ENCODE measurements at places on chromosomes 5 and 9.

GRCh38 chr5:133200256-133200655 lies 148.4 kb downstream of the HSPA4 start:
- DNase-seq = no peak

DNA sequence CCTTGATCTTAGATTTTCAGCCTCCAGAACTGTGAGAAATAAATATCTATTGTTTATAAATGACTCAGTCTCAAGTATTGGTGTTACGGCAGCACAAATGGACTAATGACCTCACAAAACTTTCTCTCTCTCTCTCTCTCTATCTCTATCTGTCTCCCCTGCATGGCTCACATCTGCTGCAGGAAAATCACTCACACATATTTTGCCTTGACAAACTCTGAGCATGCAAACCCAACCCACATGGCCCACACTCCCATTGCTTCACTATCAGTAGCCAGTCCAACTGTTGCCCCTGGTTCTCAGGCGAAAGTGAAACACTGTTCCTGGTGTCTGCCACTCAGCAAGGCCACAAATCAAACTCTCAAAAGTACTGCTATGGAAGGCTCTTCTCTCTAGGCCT lies 66.4 kb upstream of the PIK3R1 start:
- no peak for DNase-seq

DNA sequence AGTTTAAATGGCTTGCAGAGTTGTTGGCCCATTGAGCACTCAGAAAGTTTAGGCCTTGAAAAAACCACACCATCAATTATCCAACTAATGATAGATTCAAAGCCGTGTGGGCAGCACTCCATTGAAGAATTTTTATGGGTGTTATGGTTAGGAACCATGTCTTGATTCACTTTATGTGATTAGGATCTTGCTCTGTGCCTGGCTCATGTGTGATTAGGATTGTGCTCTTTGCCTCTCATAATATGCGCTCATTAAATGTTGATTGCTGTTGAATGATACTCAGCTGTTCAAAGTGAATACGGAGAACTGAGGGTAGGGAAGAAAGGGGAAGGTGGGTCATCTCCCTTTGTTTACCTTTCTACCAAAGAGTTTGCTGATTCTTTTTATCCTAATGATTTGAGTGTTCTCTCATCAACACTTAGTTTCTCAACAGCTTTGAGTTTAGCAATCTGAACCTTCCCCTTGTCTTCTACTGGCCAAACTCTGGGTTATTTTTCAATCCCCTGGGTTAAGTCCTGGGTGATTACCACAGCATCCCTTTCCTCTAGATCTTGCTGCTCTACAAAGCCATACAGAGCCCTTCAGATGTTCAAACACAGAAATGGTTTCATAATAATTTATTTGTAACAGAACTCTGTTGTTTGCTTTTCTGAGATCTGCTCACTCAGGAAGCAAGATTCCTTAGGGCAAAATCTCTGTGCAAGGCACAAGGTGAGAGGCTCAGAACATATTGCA lies 668.8 kb upstream of the RGMB start:
- no peak for DNase-seq

DNA sequence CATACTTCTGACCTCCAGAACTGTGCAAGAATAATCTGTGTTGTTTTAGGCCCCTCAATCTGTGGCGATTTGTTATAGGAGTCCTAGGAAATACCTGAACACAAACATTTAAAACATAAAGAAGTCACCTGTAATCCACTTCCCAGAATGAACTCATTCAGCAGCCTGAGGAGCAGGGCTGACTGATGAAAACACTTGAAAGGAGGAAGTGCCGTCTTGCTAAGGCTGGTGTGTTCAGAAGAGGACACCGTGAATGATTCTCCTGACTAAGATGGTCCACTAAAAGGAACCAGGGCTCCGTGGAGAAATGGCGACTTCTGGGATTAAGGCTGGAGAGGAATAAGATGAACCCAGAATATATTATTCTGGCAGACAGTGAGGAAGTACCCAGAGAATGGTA lies 18.7 kb upstream of the MARCHF6 start:
- DNase-seq = no peak

- DNase-seq = no peak
Measured at GRCh38 chr5:164497311-164498064, 992.1 kb downstream of the MAT2B start.

- no peak for DNase-seq
Measured at GRCh38 chr9:98071737-98072136, 15.2 kb downstream of the NANS start.

- no peak for DNase-seq
Measured at GRCh38 chr9:96141666-96142065, 160.3 kb downstream of the HSD17B3 start.
